ENCODE measurements at places on chromosomes 12 and 14.
A peak's percentile ranks its signal among the peaks of the same experiment; 100 is the strongest.

DNA sequence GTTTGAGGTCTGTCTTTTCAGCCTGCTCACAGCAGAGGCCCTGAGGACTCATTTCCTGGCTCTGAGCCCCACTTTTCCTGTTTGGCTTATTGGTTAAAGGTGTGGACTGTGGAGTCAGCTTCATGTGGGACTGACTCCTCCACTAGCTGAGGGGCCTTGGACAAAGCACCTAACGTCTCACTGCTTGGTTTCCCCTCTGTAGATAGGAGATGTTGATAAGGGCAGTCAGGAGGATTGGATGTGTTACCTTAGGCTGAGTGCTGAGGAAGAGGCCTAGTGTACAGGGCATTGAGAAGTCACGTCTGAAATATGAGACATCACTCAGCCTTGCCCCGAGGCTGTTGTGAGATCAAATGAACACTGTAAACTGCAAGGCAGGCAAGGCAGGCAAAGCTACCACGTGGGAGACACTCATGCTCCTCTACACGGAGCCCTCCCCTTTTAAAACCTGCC, 27.1 kb upstream of the TCL1A start:
- no peak for DNase-seq

- DNase-seq, result no peak
Measured at GRCh38 chr12:46790066-46790465, 35.7 kb downstream of the SLC38A4 start.

DNA sequence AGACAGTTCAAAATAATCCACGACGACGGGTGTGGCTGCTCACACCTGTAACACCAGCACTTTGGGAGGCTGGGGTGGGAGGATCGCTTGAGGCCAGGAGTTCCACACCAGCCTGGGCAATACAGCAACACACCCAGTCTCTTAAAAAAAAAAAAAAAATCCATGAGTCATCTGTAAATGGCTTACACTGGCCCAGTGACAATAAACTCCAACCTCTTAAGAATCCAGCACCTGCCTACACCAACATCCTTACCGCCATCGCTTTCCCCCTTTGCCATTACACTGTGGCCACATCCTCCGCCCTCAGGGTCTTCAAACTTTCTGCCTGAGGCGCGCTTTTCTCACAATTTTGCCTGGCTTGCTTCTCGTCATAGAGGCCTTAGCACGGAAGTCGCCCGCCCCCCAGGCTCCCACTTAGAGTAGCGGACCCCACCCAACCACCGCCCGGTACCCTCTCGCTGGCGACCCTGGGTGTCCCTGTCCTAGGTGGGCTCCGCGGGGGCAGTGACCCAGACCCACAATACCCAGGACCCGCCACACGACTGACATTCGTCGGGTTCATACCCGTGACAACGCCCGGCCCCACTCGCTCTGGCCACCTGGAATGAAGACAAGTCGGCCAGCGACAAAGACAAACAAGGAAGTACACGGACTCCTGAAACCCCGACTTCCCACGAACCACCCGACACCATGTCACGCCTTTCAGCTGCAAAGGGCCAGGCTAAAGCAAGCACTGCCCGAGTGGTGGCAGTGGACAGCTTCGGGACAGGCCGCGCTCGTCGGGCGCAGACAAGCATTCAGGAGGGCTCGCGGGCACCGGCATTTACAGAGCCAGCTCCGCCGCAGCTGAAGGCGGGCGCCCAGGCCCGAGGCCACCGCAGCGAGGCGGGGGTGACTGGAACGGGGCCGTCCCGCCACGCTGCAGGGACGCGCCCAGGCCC, 636 bp downstream of the GOLGA3 start:
- peak; percentile 62 for DNase-seq

DNA sequence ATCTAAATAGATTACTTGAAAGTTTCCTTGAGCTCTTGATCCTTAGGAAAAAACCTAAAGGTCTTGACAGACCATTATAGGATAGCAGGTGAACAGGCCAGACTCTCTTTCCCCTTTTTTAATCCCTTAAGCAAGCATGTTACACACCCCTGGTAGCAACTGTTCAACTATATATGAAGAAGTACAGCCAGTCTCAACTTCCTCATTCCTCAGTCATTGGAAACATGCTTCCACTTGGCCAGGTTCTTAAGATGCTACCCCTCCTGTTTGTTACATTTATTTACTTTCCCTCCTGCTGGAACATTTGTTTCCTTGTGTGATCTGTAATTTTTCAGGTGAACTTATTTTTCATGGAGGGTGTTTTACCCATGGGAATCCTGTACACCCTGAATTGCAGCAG, 124.1 kb downstream of the ARMH4 start:
- no peak for DNase-seq

- DNase-seq, result no peak
Measured at GRCh38 chr12:49577589-49578315, 9.8 kb upstream of the MCRS1 start.

GRCh38 chr12:132807295-132808092, 21.2 kb downstream of the GOLGA3 start:
- no peak for DNase-seq

Data from activated T-cell treated with anti-CD3 and anti-CD28 coated beads, Interleukin-2, amount 50 U/mL, for 48 hours (primary cell).